ENCODE measurements at places on chromosomes 3 and 15. TPM values are rescaled to one million over a fixed set of nuclear protein-coding genes. Genes with fewer than 3 reads are reported as not detected.

GRCh38 chr15:92662762-92663161 lies 7.2 kb upstream of the FAM174B start:
- peak; percentile 47 for DNase-seq

GRCh38 chr3:66312039-66312438 lies 91.2 kb downstream of the SLC25A26 start:
- DNase-seq, result no peak

DNA sequence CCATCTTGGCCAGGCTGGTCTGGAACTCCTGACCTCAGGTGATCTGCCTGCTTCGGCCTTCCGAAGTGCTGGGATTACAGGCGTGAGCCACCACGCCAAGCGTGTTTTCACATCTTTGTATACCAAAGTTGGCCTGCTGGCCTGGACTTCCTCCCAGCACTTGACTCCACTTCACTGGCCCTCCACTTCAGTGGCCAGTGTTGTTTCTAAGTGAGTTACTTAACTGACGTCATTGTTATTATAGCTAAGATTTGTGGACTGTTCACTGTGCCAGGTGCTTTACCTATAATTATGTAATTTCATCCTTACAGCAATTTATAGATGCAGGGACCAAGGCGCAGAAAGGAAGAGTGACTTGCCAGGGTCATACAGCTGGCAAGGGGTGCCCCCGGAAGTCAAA lies 52.0 kb downstream of the HRH1 start:
- no peak for DNase-seq

DNA sequence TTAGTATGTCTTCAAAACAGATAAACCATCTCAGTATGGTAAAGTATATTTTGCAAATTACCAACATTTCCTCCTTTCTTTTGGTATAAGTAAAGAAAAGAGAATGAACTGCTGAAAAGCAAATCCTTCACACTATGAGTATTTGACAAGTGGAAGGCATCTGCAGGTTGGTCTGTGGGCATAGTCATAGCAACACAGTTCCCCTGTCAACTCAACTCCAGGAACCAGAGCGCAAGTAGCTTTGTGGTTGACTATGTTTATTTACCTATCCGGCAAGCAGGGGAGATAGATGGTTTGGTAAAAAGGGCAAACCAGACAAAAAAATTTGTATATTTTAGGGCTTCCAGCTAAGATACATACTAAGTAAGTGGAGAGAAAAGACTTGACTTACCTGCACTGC lies 88.3 kb upstream of the PPIB start:
- DNase-seq, result no peak

GRCh38 chr3:196735751-196736150 lies 3.9 kb upstream of the PAK2 start:
- no peak for DNase-seq

DNA sequence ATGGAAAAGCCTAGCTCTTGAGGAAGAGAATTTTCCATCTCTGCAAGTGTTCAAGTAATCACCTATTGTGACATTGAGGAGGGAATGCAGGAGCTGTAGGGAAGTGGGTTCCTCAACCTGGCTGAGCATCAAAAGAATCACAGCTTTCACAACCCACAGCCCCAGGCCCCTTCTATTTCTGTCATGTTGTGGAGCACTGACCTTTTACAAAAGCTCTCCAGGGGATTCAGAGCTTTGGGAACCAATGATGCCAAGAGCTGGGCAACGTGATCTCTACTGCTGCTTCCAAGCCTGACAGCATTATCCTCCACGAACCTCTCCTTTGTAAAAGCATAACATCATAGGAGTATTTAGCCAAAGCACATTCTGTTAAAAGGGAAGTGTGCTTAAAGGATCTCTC lies 231.1 kb downstream of the ADAMTS9 start:
- DNase-seq, result no peak

DNA sequence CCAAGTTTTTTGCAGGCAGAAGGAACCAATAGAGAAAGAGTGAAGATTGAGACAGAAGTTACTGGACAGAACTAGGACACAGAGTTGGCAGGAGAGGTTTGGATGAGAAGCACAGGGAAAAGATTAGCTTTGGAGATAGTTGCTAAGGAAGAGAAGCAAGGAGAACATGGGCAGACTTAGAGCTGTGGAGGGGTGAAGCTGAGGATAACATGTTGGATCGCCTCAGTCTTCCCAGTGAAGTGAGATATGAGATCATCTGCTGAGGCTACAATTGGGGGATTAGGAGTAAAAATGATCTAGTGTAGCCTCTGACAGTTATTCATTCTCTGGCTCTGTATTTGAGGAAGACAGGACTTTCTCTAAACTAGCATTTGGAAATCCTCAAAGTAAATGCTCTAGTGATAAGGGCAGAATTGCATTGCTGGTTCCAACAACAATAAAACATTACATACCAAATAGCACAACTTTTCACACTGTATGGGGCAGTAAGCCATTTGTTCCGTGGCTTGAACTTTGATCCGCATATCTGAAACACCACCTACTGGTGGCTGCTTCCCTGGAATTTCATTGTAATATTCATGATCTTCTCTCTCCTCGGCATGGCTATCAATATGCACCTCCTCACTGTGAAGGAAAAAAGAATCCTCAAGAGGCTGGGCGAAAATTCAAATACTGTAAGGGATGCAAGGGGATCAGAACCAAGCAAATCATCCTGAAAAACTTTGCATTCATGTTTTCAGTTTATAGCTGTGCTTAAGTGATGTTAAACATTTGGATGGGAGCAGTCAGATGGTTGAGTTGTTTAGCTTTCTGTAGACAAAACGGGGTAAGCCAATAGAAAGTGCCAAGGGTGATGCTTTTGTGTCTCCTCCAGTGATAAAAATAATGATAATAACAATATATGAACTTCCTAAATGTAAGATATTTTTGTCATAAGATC lies 22.2 kb upstream of the EID1 start:
- peak; percentile 36 for DNase-seq

- DNase-seq, result peak; percentile 17
Observed at GRCh38 chr3:76369170-76369569, 583.8 kb upstream of the ZNF717 start.

AADAC gene
- not detected for total RNA-seq

XYLB gene
- 1.5 TPM for total RNA-seq

JAGN1 gene
- 24.5 TPM for total RNA-seq

SLC28A2 gene
- total RNA-seq, result not detected

Data from bronchial epithelial cell (primary cell).